ENCODE measurements at places on chromosomes 7 and 10.

DNA sequence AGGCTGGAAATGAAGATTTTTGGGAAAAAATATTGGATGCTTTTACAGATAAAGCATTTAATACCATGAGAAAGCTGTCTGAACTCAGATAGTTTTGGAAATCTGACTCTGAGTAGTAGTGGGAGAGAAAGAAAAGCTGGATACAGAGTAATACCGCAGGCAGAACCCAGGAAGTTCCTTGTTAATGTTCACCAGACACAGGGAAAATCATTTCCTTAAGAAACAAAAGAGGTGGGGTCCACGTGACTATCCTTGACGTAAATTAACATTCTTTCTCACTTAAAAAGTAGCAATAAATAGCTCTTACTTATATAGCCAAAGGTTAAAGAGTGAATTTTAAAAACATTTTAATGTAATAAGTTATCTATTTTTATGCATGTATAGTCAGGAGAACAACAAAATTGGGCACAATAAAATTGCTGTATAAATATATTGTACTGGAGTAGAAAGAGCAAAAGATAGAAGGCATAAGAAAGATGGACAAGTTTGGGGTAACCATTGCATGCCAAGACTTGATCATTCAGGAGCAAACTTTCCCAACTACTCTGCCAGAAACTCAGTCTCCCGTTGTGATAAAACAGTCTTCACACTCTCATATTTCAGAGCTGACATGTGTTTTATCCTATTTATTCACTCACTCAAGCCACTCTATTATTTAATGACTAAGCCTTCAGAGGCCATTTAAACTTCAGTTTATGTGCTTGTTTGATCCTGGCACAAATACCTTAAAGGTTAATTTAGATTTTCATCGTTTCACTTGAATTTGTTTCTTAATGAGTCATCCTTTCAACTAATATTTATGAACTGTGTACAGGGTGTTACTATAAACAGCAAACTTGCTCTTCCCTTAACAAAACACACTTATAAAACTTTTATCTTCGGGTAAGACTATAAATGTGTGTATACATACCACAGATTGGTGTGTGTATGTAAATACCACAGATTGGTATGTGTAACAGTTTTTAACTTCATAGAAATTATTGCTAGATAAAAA, 143.1 kb downstream of the GNAI1 start:
- DNase-seq, result no peak

- DNase-seq, result no peak
These were observed 117.5 kb upstream of the UNC5B start for GRCh38 chr10:71094712-71095390.

DNA sequence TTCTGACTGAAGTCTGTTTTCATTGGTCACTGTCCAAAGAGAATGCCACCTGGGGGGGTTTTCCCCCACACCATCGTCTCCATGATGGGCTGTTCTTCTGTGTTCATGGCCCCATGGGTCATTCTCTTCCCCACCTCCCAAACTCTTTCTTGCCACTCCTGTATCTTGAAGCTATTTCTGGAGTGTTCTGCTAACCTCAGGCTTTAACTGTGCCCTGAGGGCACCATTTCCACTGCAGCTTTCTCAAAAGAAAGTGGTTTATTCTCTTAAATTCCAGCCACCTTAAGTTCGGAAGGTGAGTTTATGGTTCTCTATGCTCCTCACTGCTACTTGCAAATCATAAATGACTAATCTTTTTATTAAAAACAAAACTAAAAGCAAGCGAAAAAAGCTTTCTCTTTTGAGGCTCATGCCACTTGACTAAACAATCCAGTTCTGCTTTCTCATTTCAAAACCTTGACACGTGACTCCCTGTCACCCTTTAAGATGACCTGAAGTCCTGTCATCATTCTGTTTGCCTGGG, 7.4 kb upstream of the APBB1IP start:
- no peak for DNase-seq

GRCh38 chr10:71770255-71770654, 3.1 kb downstream of the VSIR start:
- no peak for DNase-seq

GRCh38 chr7:1597066-1597760, 27.4 kb upstream of the PSMG3 start:
- no peak for DNase-seq

GRCh38 chr7:95897557-95898251, 125.3 kb downstream of the DYNC1I1 start:
- DNase-seq, result no peak

GRCh38 chr10:104246976-104247375, 7.7 kb upstream of the GSTO1 start:
- DNase-seq, result no peak

GRCh38 chr7:37081436-37081835, 357.1 kb upstream of the AOAH start:
- no peak for DNase-seq

GRCh38 chr7:22680482-22680911, 46.5 kb upstream of the IL6 start:
- DNase-seq, result no peak

DNA sequence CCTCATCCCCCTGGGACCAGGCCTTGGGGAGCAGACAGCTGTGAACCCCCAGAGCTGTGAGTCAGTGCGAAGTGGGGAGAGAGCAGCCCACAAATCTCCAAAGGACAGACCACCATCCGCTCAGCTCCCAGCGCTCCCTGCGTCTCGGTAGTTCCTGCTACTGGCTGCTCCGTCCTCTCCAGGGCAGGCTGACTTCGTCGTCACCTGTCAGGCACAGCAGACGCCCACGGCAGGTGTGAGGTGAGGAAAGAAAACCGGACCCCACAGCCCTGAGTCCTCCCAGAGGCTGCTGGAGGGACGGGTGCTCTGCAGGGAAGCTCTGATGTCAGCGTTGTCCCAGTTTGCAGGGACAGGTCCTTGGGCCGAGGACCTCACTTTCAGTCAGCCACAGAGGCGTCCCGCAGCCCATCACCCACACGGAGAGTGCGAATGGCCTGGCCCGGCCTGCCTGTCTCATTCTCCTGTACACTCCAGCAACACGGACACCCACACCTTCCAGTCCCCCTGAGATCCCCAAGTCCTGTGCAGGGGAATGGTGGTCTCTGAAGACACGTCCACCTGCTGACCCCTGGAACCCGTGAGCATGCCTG, 95.2 kb downstream of the DNAJB6 start:
- no peak for DNase-seq

- DNase-seq, result no peak
These were observed 115.5 kb downstream of the RTKN2 start for GRCh38 chr10:62153191-62153590.

GRCh38 chr10:11142777-11143176, 125.1 kb downstream of the CELF2 start:
- DNase-seq, result no peak

GRCh38 chr10:33819206-33819605, 484.7 kb upstream of the NRP1 start:
- DNase-seq, result no peak

- DNase-seq, result no peak
These were observed 206.5 kb downstream of the DNAJB6 start for GRCh38 chr7:157543276-157543675.

GRCh38 chr7:99040104-99040958, 103.6 kb downstream of the SMURF1 start:
- DNase-seq, result peak; percentile 80

DNA sequence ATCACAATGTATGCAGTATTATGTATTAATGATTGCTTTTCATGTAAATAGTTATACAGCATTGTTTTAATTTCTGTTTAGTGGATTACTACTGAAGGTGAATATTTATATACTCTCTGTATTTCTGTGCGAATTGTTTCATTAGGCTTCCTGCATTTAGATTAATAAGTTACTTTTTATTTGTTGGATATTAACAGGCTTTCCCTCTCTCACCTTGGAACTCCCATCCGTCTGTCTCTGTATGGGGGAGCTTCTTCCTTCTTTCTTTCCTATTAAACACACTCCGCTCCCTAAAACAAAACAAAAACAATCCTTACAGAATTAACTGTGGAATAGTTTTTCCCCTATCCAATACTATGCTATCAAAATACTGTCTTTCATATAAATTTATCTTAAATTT, 205.1 kb downstream of the CACNB2 start:
- no peak for DNase-seq

- DNase-seq, result no peak
These were observed 398.3 kb upstream of the CHRM2 start for GRCh38 chr7:136470179-136470578.

- no peak for DNase-seq
These were observed 199.3 kb downstream of the FRMD4A start for GRCh38 chr10:14131261-14131960.
